HFFc6 (cell line): ENCODE measurements at places on chromosomes 1 and 21. TPM values are rescaled to one million over a fixed set of nuclear protein-coding genes. Genes with fewer than 3 reads are reported as not detected.

GRCh38 chr21:36587388-36587787 lies 107.5 kb upstream of the CLDN14 start:
- no peak for DNase-seq

ZBED6 gene
- 32.4 to 39.9 TPM (median 35.5 TPM) in 3 replicates for total RNA-seq

TMEM51 gene
- 4.0 to 7.0 TPM (median 6.7 TPM) in 3 replicates for total RNA-seq

LHX8 gene
- total RNA-seq, result not detected in 3 replicates

- DNase-seq, result no peak
These were observed 1.5 kb upstream of the FBLIM1 start for GRCh38 chr1:15757016-15757543.

- DNase-seq, result no peak
These were observed 30.4 kb upstream of the ARHGEF16 start for GRCh38 chr1:3423896-3424611.

DNA sequence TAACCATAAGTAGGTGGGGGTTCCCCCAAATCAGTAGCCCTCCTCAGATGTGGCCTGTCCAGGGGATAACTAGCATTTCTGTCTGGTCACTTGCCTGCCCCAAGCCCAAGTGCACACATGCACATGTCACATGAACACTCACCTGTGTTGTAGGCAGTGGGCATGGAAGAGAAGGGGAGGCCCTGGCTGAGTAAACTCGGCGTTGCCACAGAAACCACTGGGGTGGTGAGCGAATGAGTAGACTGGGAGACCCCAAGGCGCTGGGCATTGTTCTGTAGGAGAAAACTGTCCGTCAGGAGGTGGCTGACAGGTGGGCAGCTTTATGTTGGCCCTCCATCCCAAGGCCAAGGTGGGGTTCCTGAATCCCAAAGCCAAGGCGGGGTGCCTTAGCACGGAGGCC lies 25.6 kb downstream of the MEF2D start:
- no peak for DNase-seq

RAP1A gene
- total RNA-seq, result 71.7 to 75.7 TPM (median 72.9 TPM) in 3 replicates

DNA sequence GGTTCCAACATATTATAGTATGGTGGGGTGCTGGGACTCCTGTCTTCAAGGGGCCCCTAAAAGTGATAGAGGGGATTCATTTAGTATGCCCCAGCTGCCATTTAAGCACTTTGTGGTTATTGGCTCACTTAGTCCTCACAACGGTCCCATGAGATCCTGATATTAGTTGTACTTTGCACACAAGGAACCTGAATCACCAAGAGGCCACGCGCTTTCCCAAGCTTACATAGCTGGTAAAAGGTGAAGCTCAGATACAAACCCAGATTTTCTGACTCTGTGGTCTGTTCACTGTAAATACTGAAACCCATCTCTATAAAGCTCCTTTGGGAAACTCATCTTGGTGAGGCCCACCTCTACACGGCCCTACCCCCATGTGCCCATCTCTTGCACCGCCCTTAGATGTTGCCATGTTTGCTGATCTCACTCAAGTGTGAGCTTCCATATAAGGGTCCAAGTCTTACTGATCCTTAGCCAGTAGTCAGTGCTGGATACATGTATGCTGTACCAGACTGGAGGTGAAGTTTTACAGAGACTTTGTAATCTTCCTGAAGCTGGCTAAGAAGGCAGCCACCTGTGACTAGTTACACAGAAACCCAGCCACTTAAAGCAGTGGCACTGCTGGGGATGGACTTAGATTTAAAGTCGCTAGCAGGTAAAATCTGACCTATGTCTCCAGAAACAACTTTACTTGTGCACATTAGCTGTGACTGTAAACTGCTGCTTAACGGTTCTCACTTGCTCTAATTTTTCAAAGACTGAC lies 124.4 kb upstream of the HOOK1 start:
- no peak for DNase-seq

- no peak for DNase-seq
These were observed 31.6 kb downstream of the FMO4 start for GRCh38 chr1:171345536-171345935.

DNA sequence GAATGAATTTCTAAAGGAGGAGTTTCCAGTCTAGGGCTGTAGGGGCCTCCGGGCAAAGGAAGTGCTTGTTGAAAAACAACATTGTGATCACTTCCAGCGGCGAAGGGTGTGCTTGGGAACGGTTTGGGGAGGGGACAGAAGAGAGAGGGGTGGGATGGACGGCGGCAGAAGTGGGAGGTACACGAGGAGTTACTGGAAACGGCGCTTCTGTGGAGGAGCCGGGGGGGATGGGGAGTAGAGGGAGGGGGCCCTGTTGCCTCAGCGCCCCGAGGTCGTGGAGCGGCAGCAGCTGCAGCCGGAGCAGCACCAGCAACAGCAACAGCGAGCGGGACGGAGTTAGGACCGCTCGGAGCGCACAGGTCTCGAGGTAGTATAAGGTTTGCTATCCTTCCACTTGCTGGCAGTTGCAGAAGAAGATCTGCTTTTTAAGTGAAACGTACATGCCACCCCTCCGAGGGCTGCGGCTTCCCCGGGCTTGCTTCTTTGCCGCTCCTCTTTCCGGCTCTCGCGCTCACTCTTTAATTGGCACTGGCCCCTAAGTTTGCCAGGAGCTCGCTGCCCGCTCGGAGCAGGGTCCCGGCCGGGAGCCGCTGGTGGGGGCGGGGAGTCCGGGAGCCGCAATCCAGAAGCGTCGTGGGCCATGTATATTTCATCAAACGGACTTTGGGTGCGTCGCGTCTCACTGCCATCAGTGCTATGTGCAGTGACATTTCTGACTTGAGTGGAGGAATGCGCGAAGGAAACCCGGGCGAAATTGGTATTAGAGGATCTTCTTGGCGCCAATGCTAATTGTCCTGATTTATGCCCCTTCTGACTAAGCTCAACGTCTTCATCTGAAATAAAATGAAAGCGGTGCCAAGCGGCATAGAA lies 771 bp upstream of the NTNG1 start:
- peak; percentile 65 for DNase-seq

LEMD1 gene
- not detected in 2 replicates for total RNA-seq

GSTM2 gene
- total RNA-seq, result 30.4 to 49.3 TPM (median 37.4 TPM) in 3 replicates

GRCh38 chr1:1438531-1439381 lies 3.3 kb downstream of the VWA1 start:
- DNase-seq, result no peak

GRCh38 chr1:36150296-36151133 lies 1.2 kb upstream of the TRAPPC3 start:
- peak; percentile 97 for DNase-seq

- peak; percentile 96 for DNase-seq
These were observed 62.7 kb downstream of the SKI start for GRCh38 chr1:2290595-2291510.

DNA sequence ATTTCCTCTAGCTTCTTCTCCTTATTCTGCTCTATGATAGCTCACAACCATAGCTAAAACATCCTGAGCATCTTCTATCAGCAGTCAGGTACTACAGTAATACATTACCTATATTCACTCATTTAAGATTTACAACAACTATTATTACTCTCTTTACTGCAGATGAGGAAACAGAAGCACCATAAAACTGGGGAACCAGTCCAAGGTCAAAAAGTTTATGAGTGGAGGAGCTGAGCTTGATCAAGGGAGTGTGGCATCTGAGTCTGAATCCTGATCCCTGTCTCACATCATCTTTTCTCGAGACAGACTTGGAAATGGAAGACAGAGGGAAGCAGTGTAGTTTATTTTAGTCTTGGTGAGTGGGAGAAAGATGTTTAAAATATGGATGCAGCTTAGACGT lies 288.6 kb downstream of the RGS7 start:
- no peak for DNase-seq

DNA sequence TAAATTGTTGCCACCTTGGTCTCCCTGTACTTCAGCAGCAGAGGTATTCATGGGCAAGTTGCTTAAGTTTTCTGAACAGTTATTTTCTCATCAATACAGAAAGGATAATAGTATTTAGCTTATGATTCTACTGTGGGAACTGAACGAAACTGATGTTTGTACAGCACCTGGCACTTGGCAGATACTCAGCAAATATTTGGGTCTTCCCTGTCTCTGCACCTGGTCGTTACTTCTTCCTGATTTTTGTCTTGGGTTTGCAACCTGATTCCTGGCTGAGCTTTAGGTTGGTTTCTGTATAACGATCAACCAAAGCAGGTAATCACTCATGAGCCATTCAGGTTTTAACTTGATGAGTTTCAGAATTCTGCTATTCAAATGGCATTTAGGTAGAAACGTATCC lies 490.6 kb downstream of the KIF26B start:
- DNase-seq, result no peak

DNA sequence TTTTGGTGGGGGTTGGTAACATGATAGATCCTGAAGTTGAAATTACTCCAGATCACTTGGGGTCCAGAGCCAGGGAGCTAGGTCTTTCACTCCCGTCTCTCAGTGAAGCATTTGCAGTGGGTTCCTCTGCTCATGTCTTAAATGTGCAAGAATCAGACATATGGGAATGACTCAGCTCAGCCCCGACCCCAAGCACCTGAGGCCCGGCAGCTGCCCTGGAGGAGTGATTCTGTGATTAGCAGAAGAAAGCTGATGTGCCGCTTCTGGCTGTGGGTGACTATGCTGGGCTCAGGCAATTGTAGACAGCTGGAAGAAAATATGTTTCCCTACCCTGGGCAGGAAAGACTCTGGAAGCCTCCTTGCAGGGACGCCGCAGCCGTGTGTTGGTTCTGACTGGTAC lies 601.7 kb downstream of the NPHP4 start:
- DNase-seq, result no peak

DNA sequence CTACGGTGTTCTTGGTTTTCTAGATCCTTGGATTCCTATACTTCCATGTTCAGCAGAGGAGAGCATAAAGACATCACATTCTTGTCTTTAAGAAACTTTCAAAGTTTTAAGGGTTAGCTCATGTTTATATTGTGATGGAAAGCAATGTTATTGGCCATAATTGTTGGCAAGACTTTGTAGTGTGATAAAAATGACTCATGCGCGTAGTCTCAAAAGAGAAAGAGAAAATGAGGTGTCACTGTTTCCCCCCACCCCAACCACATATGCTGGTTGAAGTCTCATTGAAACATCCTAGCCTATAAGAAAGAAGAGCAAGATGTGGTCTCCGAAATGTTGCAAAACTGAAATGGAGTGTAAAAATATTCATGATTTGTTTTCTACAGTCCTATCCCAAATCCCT lies 348.8 kb downstream of the PTBP2 start:
- no peak for DNase-seq

- DNase-seq, result no peak
These were observed 111.6 kb downstream of the RIPK4 start for GRCh38 chr21:41655259-41655658.

DNA sequence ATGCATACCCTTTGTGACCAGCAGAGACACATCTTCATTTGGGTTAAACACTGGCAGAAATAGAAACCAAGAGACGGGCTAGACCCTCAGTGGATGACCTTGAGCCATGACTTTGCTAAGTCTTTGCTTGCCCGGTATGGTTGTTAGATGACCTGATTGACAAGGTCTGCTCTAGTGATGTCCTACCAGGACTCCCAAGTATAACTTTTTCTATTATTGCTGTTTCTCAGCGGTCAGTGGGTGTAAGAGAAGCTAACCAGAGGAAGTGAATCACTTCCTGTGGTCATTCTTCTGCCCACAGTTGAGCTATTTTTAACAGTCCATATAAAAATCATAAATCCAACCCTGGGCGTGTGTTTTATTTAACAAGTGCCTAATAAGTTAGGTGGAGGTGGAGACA lies 126.2 kb upstream of the ETS2 start:
- DNase-seq, result peak; percentile 71
